Activated CD4-positive, alpha-beta T cell treated with anti-CD3 and anti-CD28 coated beads for 1 hour (primary cell): ENCODE measurements at places on chromosomes 1 and 21.

GRCh38 chr1:212490276-212490675 lies 57.6 kb downstream of the NENF start:
- DNase-seq: no peak

GRCh38 chr1:175317779-175318178 lies 125.2 kb upstream of the KIAA0040 start:
- no peak for DNase-seq

DNA sequence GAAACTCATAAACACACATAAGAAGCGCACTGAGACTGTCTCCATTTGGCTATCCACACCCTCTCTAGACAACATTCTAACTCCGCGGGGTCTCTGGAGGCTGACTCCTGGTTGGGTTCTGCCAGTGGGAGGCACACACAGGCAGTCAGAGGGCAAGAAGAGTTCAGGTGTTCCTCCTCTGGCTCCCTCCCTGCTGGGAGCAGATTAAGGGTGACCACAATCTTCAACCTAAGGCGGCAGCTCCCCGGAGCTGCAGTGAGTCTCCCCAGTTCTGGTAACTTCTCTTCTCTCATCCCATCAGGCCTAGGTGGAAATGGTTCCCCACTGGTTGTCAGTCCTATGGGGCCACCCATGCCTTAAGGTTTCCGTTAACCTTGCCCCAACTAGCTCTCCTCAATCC lies 7.4 kb upstream of the TENT5C start:
- DNase-seq: no peak

DNA sequence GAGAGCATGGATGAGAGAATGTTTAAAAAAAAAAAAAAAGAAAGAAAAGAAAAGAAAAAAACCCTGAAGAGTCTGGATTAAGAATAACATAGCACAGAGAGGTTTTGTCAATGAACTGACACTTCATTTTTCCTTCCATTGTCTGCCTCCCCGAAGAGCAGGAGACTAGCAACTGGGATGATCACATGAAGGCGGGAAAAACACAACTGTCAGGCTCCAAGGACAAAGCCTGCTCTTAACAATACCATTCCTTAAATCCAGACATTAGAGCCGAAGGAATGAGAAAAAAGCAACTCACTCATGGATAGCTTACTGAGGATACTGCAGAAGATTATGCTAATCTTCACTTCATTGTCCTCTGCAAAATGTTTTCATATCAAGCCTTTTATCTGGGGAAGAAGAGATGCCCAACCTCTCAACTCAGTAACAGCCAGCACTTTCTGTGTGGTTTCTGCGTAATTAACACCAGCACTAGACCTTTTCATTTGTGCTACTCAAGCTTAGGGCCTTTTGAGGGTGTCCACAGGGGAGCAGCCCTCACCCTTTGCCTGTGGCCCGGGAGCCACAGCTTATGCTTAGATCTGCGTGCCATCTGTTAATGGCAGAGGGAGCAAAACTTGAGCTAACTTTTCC lies 182.3 kb downstream of the BARHL2 start:
- DNase-seq: no peak
